ENCODE measurements at places on chromosomes 6 and 20.

DNA sequence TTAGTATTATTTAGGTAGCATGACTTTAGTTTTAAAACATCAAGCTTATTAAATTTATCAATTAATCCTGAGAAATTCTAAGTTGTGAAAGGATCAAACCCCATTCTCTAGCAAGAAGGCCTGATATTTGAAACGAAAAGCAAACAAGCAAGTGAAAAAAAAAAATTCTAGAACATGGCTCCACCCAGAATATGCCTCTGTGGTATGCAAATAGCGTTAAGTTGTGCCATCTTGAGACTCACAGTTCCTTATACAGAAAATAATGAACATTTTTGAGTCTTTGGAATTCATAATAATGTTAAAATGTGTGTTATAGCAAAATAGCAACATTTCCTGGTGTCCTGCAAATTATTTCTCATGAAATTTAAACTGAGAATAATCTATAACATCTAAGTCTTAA, 42.0 kb downstream of the TRDN start:
- DNase-seq = no peak

- DNase-seq = no peak
Observed at GRCh38 chr6:56168596-56168995, 78.8 kb downstream of the COL21A1 start.

DNA sequence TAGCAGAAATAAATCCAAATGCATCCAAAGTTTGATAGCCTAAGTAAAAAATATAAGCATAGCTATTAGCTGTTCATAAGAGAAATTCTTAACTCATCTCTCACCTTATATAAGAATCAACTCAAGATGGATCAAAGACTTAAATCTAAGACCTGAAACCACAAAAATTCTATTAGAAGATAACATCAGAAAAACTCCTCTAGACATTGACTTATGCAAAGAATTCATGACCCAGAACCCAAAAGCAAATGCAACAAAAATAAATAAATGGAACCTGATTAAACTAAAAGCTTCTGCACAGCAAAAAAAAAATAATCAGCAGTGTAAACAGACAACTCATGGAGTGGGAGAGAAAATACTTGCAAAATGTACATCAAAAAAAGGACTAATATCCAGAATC, 184.3 kb downstream of the TFAP2A start:
- DNase-seq = no peak

DNA sequence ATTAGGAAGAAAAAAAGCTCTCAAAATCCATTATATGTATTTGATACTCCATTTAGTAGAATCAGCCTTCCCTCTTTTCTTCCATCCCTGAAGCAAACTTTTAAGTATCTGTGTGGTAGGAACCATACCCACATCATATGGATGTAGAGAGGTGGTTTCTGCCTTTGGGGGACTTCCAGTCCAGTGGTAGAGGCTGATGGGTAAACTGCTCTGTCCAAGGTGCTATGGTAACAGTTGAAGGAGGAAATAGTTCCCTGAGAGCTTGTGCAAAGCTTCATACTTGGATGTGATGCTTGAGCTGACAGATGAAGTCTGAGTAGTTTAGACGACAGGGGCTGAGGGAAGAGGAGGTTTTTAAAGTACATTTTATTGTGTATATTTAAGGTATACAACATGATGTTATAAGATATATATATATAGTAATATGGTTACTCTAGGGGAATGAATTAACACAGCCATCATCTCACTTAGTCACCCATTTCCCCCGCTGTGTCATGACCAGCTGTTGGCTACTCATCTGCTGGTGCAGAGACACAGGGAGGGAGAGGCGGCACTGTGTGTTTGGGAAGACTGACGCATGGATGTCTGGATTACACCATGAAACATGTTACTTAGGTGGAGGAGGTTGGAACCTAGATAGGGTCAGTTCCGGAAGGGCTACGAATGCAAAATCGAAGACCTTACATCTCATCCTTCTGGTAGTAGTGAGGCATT, 185.2 kb downstream of the FARS2 start:
- no peak for DNase-seq
